ENCODE measurements at places on chromosomes 2 and 18.

DNA sequence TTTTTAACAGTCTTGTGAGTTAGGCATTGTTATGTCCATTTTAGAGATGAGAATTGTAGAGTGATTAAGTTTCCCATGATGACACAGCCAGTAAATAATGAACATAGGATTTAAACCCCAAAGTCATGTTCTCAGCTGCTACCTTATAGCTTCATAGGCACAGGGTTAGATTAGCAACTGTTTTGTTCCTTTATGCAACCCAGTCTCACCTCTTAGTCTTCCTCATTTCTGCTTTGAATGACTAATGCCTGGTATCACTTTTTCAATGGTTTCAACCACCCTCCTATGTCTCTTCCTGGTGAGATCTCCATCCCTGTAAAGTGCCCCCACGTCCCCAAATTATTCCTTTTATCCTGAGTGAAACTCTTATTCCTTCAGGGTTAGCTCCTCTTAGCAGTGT, 44.3 kb downstream of the MFSD6 start:
- no peak for DNase-seq

DNA sequence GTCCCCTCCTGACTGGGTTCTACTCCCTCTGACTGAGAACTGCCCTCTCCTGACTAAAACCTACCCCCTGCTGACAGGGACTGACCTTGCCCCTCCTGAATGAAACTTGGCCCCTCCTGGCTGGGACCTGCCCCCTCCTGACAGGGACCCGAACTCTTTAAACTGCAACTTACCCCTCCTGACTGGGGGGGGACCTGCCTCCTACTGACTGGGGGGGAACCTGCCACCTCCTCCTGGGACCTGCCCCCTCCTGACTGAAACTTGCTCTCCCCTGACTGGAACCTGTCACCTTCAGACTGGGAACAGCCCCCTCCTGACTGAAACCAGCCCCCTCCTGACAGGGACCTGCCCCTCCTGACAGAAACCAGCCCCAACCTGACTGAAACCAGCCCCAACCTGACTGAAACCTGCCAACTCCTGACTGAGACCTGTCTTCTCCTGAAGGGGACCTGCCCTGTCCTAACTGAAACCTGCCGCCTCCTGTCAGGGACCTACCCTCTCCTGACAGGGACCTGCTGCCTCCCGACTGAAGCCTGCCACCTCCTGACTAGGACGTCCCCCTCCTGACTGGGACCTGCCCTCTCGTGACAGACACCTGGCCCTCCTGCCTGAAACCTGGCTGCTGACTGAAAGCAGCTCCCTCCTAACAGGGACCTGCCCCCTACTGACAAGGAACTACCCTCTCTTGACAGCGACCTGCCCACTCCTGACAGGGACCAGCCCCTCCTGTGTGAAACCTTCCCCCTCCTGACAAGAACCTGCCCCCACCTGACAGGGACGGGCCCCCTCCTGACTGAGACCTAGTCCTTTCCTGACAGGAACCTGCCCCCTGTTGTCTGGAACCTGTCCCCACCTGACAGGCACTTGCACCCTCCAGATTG, 87.1 kb downstream of the PXDN start:
- DNase-seq, result peak; percentile 18

DNA sequence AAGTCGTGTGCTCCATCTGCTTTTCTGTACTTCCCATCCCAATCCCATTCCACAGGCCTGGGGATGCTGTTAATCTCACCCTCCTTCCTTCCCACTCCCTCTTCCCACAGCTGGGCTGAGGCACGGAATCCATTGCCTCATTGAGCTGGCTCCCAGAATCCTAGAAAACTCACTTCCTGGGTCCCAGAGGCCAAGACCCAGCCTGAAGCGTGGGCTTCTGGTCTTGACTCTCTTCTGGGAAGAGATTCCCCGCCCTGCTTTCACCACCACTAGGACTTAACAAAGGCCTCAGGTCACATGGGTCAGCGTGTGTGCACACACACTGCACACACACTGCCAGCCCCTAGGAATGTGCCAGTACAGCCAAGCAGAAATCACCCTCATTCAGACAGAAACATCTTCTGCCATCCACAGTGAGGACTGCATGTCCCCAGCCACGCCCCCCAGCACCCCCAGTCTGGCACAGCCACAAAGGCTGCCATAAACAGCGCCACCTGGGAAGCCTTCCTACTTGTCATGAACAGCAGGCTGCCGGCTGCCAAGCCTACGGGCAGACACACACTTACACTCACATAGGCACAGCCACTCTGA, 165.8 kb downstream of the TNS1 start:
- peak; percentile 83 for DNase-seq

GRCh38 chr18:9428301-9428706, 47.0 kb upstream of the RALBP1 start:
- DNase-seq, result no peak

DNA sequence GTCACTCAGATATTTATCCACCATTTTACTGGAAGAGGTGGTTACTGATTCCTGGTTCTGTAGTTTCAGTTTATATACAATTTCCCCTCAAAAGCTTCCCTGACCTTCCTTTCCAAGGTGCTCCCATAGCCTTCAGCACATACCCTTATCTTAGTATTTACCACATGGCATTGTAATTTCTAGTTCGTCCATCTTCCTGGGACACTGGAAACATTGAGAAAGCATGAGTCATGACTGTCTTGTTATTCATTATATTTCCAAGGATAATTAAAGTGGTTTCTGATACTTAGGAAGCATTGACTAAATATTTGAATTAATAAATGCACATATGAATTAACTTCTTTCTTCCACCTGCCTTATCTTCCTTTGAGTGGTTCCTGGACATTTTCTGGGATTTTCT, 203.8 kb downstream of the ETAA1 start:
- DNase-seq, result no peak

DNA sequence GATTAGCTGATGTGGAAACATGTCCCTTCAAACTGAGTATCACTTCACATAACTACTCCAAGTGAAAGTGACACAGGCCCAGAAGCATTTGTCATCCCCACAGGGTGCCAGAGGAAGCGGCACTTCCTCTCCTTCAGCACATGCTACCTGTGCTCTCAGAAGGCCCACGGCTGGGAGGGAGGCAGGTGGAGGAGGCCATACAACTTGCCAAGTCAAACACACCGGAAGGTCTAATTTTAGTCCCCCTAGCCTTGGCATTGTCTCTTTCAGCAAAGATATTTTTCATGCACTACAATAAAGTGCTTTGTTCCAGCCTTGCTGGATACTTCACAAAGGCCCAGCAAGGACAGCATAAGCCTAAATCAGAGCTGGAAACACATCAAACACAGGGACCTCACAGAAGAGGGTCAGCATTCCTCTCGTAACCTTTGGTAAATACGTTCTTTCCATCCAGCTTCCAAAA, 38.0 kb downstream of the VSNL1 start:
- DNase-seq, result no peak

DNA sequence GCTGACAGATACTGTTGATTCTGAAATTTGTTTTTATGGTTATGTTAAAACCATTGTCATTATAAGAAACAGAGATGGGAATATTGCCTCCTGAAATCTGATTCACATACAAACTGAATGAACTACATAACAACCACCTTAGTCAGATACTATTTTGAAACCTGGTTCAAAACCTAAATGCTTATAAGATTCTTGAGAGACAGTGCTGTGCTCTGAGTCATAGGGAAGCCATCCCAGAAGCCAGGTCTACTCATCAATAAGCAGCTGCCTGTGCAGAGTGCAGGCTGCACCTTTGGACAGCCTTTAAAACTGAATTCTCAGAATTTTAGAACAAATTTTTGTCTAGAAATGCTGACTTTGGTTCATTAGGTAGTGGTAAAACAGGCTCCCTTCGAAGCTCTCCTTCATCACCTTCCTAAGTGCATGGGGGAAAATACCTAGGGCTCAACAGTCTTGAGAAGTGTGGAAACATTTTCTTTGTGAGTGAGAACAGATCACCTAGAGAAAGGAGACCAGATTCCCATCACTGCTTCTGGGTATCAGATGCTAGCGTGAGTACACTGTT, at the start of gene SERPINB7:
Gene SERPINB7 (plus strand): TSS at position 253 of the 565 bp plus-strand sequence. CDS start 6,955 bp downstream, outside the sequence.
- no peak for DNase-seq

- DNase-seq, result no peak
These were observed 27.2 kb downstream of the CDKL4 start for GRCh38 chr2:39216346-39217191.

GRCh38 chr2:160534249-160534648, 40.6 kb upstream of the RBMS1 start:
- no peak for DNase-seq

GRCh38 chr2:98480598-98480997, 35.9 kb downstream of the INPP4A start:
- no peak for DNase-seq

DNA sequence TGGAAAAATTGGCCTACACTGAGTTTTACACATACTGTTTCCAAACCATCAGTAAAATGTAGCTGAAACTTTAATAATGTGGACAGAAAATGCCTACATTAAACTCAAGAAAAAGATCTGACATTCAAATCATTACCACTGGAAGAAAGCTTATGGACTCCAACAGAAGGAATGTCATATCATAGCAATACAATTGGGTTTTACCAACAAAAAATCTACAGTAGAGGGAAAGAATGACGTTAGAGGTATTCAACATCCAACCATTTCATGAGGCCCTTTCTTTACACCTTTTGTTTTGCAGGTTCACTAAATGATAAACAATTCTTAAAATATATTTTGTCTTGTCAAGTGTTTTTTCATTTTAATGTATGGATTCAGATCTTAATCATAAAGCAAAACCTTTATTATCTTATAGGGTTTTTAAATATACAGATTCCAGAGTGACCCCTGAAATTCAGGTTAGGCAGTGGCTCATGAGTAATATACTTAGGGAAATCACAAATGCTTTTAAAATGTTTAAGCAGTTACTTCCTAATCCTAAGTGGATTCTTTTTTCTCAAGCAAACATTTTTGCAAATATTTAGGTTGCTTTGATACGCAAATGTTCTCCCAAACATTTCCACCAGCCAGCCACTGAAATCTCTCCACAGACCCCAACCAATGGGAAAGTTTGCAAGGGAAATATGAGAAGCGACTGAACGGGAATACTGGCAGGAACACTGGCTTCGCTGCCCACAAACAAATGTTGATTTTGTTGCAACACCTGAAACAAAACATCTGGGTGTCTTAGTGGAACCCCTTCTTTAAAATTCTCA, 168.7 kb downstream of the TCF4 start:
- peak; percentile 64 for DNase-seq

All from right hindlimb (tissue), 1 donor.